ENCODE measurements at places on chromosomes 11 and 22.

DNA sequence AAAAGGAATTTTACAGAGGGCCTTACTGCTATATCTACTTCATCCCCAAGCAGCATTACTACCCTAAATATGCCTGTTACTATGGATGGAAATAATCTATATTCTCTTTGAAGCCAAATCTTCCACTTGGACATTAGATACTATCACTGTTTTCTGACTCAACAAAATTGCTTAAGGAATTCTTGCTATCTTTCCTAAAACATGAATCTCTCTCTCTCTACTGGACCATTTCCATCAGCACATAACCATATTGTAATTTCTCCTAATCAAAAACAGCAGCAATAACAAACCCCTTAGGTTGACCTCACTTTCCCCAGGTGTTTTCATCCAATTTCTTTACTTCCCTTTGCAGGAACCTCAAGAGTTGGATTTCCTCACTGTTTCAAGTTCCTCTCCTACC, 67.9 kb upstream of the BLID start:
- DNase-seq, result no peak

GRCh38 chr22:22201930-22202343, 42.6 kb upstream of the VPREB1 start:
- no peak for DNase-seq

GRCh38 chr11:96704847-96705246, 315.0 kb downstream of the JRKL start:
- no peak for DNase-seq

DNA sequence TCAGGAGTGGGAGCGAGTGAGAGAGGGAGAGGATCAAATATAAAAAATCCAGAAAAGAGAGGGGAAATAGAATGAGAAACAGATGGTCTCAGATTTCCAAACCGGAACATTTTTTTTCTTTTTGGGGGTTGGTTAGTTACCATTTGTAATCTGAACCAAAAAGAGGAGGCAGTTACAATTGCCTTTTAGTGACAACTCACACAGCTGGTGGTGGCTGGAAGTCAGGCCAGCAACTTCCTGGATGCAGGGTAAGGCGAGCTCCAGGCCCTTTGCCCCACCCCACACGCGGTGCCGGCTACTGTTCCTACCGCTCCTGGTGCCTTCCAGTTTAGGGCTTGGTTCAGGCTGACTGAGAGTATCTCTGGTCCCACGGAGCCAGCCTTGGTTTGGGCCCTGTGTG, 21.0 kb upstream of the UBASH3B start:
- DNase-seq, result peak; percentile 21

- peak; percentile 62 for DNase-seq
Measured at GRCh38 chr22:38461414-38462081, 6.3 kb upstream of the KDELR3 start.

DNA sequence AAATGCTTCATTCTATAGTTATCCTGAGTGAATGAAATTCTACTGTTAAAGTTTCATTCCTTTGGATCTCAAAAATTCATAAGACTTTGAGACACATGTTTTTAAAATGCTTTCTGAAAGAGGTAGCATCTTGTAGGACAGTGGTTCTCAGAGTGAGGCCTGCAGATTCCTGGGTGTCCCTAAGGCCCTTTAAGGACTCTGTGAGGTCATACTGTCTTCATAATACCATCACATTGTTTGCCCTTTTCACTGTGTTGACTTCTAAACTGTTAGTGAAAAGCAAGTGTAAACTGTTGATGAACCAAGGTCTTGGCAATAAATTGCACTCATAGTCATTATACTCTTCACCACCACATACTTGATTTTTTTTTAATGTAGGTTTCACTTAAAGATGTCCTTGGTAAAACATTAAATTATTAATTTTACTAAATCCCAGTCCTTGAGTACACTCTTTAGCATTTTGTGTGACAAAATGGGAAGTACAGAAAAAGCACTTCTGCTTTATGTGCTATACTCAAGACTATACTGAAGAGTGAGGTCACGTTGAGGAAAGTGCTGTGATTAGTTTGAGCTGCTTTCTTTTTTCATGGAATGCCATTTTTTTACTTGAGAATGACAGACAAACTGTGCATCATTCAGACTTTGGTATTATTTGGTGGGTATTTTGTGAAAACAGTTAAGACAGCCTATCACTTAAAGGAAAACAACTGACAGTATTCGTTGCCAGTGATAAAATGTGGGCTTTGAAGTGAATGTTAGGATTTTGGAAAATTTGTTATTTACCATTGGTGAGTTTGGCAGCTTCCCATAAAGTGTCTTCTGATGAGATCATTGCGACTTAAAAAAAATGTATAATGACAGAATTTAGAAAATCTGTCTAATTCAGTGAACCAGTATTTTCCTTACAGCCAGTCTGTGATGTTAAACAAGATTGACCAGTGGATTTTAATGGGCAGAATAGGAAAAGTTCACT, 61.1 kb downstream of the SPECC1L start:
- peak; percentile 85 for DNase-seq

DNA sequence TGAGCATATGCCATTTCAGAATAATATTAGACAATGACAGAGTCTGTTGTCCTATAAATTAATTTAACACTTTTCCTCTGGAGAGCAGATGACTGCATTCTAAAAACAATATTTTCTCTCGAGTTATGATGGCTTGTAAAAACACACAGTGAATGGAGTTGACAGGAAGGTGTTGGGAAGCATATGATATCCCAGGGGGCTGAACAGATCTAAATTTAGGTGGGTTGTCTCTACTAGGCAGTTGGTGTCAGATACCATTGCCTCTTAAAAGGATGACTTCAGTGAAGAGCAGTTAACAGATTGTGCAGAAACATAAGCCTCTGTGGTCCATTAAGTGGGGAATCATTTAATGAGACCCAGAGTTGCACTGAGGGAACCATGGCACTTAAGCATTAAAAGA, 30.7 kb downstream of the SVIP start:
- no peak for DNase-seq

DNA sequence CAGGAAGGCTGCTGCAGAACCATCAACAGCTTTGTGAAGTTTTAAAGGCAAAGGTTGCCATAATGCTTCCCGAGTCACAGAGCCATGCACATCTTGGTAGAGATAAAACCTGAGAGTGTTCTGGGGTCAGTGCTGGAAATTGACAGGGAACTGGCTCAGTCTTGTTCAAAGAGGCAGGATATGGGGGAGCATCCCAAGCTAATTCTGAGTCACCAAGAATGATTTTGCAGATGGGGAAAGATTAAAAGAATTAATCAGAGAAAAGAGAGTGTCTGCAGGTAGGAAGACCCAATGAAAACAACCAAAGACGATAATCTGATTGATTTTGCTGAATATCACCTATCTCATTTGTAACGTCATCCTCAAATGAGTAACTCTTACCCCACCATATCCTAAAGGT, 99.9 kb upstream of the CD44 start:
- DNase-seq, result no peak

DNA sequence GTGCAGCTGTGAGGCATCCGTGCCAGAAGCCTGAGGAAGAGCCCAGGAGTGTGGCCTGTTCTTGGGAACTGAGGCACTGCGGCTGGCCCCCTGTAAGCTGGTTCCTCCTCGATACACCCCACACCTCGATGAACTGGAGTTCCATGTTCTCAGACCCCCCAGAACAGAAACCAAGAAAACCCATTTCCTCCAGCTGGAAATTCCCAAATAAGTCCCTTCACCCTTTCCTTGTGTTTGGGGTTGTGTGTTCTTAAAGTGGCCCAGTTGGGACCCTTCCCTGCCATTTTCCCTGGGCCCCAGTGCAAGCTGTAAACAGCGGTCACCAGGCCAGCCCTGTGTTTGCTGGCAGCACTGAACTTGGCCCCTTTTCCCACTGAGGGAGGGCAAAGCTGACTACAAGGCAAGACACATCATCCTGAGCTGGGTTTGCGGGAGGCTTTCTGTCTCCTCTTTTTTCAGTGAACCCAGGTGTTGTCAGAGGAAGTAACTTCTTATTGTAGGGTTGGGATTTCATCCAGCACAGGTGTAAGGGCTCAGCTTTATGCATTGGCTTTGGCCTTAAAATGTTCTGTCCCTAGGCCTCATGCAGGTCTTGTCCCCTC, 60.1 kb upstream of the MPEG1 start:
- peak; percentile 19 for DNase-seq

DNA sequence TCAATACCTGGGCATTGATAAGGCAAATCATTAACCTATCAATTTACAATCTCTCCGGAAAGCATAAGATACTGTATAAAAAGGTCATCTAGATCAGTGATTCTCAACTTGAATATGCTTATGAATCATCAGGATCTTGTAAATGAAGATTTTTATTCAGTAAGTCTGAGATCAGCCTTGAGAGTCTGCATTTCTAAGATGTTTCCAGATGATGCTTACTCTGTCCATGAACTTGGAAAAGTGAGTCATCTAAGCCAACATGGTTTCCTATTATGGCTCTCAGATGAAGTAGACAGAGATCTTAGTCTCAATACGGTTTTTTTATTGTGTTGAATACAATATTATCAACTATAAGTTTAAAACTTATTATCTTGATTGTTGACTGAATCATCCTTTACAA, 226.4 kb upstream of the KIRREL3 start:
- DNase-seq, result no peak

DNA sequence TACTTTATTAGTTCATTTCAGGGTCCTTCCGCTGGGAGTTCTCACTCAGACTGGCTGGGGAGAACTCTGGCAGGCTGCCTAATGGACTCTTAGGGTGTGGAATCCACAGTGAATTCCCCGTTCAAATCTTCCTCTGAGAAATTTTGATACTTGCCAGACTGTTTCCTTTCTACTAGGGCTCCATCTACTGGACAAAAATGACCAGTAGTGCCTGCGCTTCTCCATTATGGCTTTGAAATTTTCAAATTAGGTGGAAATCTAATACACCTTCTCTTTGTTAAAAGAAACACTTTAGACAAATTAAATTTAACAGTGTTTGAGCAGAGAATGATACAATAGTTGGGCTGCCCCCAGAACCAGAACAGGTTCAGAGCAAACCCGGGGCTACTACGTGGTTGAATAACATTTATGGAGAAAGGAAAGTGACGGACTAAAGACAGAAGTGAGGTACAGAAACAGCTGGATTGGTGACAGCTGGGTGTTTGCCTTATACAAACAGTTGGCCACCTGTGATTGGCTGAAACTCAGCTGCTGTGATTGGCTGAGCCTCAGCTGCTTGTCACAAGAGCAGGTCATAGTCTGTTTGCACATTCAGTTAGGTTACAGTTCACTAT, 52.9 kb upstream of the FDX1 start:
- DNase-seq, result peak; percentile 95

DNA sequence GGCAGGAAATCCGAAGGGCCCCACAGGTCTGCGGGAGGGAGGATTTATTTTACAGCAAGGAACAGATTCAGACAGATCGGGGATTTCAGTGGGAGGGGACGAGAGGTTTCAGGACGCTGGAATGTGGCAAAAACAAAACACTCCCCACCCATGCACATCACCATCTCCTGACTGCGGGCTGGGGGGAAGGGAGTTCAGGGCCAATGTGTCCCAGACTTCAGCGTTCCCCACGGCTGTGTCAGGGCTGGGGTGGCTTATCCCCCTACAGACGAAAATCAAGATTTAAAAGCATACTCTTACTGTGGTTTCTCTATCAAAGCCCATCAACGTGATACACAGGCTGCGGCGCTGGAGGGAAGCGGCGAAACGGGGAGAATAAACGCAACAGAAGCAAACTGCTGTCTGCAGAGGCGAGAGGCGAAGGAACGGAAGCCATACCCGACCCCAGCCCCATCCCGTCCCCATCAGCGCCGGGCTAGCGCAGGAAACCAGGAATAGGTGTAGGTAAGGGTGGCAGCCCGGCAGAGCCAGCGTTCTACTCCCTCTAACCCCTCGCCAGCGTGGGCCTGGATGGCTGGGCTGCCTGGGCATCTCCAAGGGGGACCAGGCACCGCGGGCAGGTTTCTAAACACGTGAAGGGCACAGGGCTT, 2.7 kb downstream of the TENM4 start:
- DNase-seq, result no peak

GRCh38 chr11:14273895-14274294, 85.1 kb downstream of the RRAS2 start:
- DNase-seq, result no peak

GRCh38 chr11:33443684-33444083, 186.5 kb downstream of the HIPK3 start:
- no peak for DNase-seq

DNA sequence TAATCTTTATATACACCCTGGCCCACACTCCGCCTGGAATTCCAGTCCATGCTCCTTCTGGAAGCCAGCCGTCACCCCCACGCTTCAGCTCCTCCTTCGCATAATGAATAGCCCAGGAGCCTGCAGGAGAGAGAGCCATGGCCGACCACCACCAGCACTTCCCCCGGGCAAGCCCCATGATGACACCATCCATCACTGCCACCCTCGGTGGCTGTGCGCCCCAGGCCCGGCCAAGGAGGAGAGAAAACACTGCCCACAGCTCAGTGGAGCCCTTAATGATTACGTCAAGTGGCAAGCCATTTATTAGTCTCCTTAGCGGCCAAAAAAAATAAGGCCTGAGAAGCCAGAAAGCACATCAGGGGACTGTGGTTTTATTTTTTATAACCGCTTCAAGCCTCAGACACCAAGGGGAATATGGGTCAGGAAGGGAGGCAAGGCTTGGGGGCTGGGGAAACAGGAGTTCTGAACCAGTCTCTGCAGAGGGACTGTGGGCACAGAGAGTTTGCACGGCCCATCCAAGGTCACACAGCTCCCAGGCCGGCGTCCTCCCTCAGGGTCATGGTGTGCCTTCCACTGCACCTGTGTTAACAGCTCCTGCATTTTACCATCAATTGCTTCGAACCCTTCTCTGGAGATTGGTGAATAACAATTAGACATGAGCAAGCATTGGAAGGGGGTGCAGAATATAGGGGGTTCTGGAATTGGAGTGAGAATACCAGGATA, 134.3 kb downstream of the MN1 start:
- DNase-seq, result no peak

DNA sequence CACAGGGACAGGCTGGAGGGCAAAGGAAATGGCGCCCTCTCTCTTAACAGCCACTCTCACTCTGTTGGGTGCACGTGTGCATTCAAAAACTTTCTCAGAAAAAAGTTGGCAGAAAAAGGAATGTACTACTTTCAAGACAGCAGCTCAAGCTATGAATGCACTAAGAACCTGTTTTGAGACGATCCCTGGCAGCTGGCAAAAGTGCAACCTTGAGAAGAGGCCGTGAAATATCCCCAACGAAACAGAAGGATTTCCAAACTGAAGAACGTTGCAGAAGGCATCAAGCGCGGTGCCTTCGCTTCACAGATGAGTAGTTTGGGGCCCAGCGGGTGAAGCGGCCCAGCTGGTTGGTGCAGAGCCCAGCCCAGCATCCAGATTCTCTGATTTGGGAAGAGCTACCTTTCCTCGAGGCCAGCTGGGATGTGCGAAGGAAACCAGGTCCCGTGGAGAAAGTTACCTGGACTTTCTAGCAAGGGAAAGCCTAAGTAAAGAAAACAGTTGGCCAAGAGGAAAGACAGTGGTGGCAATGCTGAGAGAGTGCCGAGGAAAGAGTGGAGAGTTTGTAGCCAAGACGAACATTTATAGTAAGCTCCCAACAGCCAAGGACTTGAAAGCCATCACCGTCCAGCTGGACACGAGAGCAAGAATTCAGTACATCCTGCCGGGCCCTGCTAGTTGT, 16.3 kb downstream of the IFT27 start:
- no peak for DNase-seq

DNA sequence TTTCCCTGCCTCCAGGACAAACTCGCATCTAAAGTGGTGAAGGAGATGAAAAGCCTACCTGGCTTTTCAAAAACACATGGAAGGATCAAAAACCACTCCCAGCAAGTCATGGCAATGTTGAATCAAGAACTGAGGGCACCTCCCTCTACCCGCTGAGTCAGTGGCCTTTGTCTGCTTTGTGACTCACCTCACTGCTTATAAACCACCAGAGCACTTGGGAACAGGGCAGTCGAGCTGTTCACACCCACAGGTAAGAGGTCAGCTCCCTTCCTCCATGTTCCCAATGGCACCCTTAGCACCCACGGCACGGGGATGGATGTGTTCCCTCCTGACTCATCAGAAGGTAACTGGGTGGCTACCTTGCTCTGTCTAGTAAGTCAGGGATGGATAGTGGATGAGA, 21.7 kb downstream of the TENM4 start:
- DNase-seq, result no peak
